ENCODE measurements at places on chromosomes 12 and 14. TPM values are rescaled to one million over a fixed set of nuclear protein-coding genes. Genes with fewer than 3 reads are reported as not detected.

GRCh38 chr14:103185051-103186029, 62.1 kb downstream of the TNFAIP2 start:
- DNase-seq = no peak

- no peak for DNase-seq
These were observed 20.1 kb upstream of the TBX3 start for GRCh38 chr12:114704096-114704495.

- no peak for DNase-seq
These were observed 295.7 kb downstream of the CEP128 start for GRCh38 chr14:80645667-80646413.

DNA sequence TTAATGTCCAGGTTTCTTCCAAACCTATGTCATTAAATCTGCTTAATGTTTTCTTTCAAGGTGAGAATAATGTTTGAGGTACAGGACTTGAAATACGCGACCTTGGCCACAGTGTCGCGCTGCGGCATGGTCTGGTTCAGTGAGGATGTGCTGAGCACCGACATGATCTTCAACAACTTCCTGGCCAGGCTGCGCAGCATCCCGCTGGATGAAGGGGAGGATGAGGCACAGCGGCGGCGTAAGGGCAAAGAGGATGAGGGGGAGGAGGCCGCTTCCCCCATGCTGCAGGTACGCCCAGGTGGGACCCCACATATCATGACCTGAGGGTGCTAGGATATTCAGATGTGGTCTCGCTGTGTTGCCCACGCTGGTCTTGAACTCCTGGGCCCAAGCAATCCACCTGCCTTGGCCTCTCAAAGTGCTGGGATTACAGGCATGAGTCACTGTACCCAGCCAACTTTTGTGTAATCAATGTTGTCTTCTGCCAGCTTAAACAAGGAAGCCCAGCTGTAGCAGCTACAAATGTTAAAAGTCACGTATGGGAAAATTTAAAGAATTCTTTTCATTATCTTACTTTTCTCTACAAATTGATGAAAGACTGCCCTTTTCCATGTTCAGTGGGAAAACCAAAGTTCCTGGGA, 50.8 kb downstream of the DYNC1H1 start:
- no peak for DNase-seq

DNA sequence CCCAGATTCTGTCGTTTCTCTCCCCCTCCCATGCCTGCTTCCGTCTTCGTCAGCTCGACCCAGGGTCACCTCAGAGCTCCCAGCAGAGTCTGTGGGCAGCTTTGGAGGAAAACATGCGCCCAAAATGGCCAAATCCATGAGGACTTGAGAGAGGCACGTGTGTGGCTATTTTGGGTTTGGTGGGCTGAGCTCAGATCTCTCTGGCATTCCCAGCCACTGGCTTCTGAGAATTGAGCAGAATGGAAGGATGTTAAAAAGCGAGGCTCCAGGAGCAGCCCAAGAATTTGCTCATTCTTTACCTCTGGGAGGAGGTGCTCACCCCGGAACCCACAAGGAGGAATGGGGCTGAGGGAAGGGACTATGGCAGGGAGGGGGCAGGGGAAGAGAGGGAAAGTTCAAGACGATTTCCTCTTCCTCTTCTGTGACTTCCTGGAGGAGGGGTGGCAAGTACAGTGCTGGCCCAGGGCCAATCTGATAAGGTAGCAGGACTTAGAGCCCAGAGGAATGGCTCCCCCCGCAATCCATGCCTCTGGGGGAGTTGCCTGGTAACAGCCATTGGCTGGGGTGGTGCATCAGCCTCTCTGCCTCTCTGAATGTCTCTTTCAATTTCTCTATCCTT, 20.1 kb downstream of the TSPAN9 start:
- no peak for DNase-seq

GRCh38 chr14:75885829-75886228, 96.0 kb downstream of the TGFB3 start:
- DNase-seq = no peak

- DNase-seq = no peak
These were observed 6.5 kb upstream of the LGMN start for GRCh38 chr14:92754966-92755365.

- peak; percentile 60 for DNase-seq
These were observed 8.6 kb downstream of the EVL start for GRCh38 chr14:100073576-100074430.

- DNase-seq = no peak
These were observed 30.9 kb downstream of the NT5DC3 start for GRCh38 chr12:103810111-103810510.

- no peak for DNase-seq
These were observed 9.2 kb downstream of the KMT2D start for GRCh38 chr12:49051373-49051764.

DNA sequence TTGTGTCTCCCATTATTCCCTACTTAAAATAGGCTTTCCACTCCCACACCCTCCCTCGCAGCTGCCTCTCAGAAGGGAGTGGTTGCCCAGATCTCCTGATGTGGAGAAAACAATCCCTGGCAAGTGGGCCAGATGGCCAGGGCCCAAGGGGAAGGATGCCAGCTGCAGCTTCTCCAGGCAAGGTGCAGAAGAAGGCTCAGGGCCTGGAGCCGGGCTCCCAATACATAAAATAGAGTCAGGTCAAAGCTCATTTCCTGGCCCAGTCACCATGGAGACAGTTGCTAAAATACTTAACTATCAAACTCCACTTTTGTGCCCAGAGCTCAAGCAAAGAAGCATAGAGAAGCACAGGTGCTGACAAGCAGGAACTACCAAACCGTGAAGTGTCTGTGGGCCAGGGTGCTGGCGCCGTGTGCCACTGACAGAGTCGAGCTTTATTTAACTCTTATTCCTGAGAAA, 45.7 kb upstream of the ITPR2 start:
- no peak for DNase-seq

DNA sequence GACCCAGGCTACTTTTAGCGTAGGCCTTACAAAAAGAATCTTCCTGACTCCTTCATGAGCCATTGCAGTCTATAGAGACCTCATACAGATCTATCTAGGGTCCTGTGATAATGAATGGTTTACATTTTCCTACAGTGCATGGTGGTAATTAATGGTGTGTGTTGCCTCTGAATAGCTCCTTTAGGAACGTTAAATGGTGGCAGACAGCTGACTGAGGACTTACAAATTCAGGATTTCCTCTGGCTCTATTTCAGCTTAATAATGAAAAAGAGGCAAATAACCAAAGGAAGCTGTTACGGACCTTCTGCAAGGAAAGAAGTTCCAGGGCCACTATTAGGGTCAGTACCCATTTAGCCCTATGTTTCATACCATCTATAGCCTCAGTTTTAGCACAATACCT, 5.1 kb downstream of the IKBIP start:
- no peak for DNase-seq

GRCh38 chr12:291153-291723, 28.6 kb upstream of the SLC6A13 start:
- DNase-seq = no peak

DNA sequence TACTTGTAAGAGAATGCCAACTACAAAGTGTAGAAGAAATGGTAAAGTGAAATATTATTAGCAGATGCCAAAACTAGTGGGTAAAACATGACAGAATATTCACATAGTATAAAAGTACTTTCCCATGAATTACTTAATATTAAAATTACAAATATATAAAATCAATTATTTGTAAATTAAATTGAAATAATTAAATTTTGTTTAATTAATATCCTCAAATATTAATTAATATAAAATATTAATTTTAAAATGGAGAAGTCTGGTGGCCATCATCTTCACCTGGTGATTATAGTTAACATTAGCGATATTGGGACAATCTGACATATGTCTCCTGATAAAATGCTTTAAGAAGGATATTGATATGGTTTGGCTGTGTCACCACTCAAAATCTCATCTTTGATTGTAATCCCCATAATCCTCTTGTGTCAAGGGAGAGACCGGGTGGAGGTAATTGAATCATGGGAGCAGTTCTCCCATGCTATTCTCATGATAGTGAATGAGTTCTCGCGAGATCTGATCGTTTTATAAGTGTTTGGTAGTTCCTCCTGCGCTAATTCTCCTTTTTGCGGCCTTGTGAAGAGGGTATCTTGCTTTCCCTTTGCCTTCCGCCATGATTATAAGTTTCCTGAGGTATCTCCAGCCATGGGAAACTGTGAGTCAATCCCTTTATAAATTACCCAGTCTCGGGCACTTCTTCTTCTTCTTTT, 55.0 kb upstream of the SGPP1 start:
- DNase-seq = no peak

DNA sequence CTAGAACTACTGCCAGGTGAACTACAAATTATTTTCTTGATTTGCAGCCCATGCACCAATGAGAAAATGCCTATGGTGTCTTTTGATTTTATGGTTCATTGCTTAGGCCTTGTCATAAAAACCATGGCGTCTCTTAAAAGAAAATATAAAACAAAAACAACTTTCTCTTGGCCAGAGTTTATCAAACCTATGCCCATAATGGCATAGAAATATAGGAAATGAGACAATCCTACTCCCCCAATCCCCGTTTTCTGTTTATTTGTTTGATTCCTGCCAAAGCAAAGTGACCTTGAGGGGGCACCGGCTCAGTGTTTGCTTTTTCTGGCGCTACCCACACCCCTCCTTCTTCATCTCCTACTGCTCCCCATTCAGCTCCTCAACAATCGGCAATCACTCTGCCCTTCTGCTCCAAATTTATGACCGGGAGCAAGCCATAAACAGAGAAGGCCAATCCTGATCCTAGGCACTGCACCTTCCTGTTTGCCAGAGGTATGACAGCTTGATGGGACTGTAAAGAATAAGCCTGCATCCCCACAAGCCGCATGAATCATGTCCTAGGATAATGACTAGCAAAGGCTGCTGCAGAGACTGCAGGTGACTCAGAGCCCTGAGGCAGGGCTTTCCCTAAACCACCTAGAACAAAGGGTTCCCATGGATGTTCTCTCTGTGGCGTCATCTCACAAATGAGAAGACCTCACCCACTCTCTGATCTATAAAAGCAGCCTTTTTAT, 874.9 kb downstream of the NRXN3 start:
- DNase-seq = no peak

- DNase-seq = no peak
These were observed 33.7 kb upstream of the TEAD4 start for GRCh38 chr12:2925322-2925995.

- DNase-seq = no peak
These were observed 12.5 kb upstream of the KRT80 start for GRCh38 chr12:52204095-52204930.

DNA sequence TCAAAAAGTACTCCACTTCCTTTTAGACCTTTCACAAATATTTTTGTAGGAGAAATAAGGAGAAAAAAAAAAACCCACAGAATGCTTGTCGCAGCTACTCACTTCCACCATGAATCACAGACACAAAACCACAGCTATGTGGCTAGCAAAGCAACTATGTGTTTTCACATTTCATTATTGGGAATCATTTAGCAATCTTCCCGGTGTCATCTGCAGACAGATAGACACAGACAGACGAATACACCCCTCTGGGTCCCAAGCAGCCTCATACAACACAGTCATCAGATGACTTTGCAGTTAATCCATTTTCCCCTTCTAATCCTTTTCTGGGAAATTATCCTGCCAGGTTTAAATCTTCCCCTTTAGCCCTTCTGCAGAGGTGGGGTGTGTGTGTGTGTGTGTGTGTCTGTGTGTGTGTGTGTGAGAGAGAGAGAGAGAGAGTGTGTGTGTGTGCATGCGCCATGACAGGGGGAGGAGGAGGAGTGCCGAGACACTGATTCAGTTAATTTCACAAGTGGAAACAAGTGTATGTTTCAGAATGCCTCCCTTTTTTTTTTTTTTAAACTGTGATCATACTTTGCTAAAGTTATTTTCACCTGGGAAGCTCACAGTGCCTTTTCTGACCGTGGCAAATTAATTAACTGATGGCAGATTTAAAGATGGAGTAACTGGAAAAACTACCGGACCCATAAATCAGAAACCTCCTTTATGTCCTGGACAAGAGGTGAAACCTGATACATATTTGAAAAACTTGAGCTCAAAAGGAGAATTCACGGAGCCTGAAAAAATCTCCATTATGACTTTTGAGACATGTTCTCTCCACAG, 39.9 kb downstream of the LTBP2 start:
- no peak for DNase-seq

- no peak for DNase-seq
These were observed 447 bp downstream of the CD63 start for GRCh38 chr12:55728186-55728938.

- DNase-seq = no peak
These were observed 312.2 kb downstream of the ATXN7L3B start for GRCh38 chr12:74849801-74850200.

DNA sequence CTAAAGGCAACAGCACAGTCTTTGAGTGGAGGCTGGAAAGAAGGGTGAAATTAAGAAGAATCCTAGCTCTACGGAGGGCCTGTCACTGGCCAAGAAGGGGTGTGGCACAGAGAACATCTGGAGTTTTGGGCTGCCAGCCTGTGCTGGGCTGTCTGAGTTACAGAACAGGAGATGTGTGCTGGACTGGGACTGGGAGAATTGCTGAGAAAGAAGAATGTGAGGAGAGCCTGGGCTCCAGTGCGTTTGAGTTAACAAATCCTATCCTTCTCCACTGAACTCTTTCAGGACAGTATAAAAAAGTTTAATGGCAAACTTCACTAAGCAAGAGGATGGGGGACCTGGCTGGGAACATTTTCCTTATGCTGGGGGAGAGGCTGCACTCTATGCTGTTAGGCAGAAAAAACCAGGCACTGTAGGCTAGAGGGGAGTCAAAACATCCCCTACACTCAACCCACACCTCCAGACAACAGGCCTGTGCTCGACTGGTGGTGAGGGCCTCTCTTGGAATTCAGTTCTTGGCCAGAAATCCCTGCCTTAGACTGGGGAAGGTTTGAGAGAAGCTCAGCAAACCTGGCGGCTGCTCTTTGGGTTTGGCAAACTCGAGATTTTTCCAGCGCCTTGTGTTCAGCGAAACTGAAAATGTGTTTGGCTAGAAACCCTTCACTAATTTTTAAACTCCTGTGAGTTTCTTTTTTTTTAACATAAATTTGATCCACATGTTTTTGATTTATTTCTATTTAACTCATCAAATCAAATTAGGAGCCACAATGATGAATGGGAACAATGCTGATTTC, 217.3 kb downstream of the MON2 start:
- DNase-seq = no peak

- DNase-seq = no peak
These were observed 57.8 kb downstream of the TMEM117 start for GRCh38 chr12:43893670-43894069.

- no peak for DNase-seq
These were observed 217.7 kb downstream of the AACS start for GRCh38 chr12:125282921-125283320.

Gene LACRT
- not detected for polyA plus RNA-seq

Gene NR1H4
- not detected for polyA plus RNA-seq

Gene STRAP
- polyA plus RNA-seq = 159 TPM

Gene MIPOL1
- 0.98 TPM for polyA plus RNA-seq

Gene TBK1
- 24.1 TPM for polyA plus RNA-seq

Gene KCNA5
- not detected for polyA plus RNA-seq

Gene CLEC4A
- polyA plus RNA-seq = 1.2 TPM

Gene RASAL1
- 0.10 TPM for polyA plus RNA-seq

Gene PRH1
- polyA plus RNA-seq = 1.2 TPM

Gene LBHD2
- not detected for polyA plus RNA-seq

Gene POLE
- 6.3 TPM for polyA plus RNA-seq

Gene C14orf39
- polyA plus RNA-seq = not detected

Gene DYRK4
- polyA plus RNA-seq = 34.7 TPM

Gene VCPKMT
- 13.2 TPM for polyA plus RNA-seq

All from CD4-positive, alpha-beta memory T cell (primary cell).